ENCODE measurements at places on chromosomes 3 and 15.

DNA sequence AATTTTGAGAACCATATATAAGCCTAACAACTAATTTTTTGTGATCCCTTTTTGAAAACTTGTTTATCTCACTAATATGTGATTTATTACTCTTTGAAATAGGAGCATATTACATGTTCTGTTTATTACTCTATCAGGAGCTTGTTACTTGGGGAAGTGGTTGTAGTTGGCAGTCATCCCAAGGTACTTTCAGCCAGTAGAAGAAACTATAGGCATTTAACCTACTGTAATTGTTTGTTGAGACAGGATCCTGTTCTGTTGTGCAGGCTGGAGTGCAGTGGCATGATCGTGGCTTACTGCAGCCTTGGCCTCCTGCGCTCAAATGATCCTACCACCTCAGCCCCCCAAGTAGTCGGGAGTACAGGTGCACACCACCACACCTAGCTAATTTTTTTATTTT lies 195.6 kb downstream of the TCF12 start:
- DNase-seq = no peak

GRCh38 chr3:13261104-13261830 lies 158.9 kb downstream of the NUP210 start:
- DNase-seq = no peak

GRCh38 chr15:90394748-90395442 lies 6.9 kb downstream of the IQGAP1 start:
- no peak for DNase-seq

GRCh38 chr3:126816986-126817777 lies 113.1 kb downstream of the CHCHD6 start:
- DNase-seq = no peak

DNA sequence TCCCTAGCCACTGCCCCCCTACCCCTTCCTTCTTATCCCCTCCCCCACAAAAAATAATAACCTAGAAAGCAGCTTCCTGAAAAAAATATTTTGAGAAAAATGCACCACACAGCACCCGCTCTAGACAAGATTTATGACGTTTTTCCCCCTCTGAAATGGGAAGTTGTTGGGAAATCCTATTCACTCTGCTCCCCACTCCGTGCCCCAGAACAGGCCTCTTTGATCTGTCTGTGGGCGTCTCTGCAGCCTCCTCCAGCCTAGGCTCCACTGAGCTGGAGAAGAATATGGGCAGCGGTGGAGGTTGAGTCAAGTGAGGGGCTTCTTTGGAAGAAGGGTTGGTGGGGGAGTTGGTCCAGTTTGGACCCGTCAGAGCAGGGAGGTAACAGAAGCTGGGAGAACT lies 28.5 kb upstream of the POLG start:
- DNase-seq = no peak

- no peak for DNase-seq
Observed at GRCh38 chr3:79968418-79968817, 200.6 kb upstream of the ROBO1 start.

DNA sequence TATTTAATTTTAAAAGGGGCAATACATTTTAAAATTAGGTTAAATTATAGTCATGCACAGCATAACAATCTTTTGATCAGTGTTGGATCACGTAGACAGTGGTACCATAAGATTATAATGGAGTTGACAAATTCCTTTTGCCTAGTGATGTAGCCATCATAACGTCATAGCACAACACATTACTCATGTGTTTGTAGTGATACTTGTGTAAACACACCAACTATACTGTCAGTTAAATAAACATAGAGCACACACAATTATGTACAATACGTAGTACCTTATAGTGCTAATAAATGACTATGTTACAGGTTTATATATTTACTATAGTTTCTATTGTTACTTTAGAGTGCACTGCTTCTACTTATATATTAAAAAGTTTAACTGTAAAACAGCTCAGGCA lies 31.2 kb downstream of the FOXB1 start:
- no peak for DNase-seq

DNA sequence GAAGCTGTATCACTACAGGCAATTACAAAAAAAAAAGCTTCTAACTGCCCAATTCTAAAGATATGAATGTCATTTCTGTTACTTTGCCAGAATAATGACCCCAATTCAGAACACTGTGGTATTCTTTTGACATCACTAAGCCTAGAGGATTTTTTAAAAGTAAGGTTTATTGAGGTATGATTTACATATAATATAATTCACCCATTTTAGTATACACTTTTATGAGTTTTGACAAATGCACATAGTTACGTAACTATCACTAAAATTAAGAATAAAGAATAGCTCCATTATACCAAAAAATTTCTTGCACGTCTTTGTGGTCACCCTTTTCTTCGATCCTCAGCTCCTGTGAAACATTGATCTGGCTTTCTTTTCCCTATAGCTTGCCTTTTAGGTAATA lies 74.0 kb upstream of the PLSCR5 start:
- DNase-seq = no peak

- DNase-seq = no peak
Observed at GRCh38 chr3:64229903-64230302, 4.6 kb upstream of the PRICKLE2 start.

- no peak for DNase-seq
Observed at GRCh38 chr3:149243540-149243939, 21.9 kb upstream of the CP start.

DNA sequence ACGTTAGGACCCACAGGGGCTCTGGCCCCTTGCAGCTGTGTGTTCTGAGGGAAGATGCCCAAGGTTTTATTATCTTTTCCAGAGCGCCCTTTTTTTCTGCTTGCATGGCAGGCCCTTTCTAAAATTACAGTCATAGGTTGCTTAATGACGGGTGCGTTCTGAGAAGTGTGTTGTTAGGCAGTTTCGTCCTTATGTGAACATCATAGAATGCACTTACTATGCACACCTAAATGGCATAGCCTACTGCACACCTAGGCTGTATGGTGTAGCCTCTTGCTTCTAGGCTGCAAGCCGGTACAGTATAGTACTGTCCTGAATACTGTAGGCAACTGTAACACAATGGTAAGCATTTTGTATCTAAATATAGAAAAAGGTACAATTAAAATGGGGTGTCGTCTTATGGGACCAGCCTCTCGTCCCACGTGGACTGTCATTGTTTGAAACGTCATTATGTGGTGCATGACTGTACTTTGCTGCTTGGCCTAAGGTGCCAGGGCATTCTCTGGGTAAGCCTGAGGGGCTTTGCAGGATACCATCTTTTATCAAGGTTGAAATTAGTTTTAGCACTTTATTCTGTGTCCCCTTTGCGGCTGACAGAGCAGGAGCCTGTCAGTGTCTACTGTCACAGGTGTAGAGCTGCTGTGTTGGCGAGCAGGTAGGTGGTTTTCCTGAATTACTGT lies 10.9 kb downstream of the KLF13 start:
- no peak for DNase-seq

DNA sequence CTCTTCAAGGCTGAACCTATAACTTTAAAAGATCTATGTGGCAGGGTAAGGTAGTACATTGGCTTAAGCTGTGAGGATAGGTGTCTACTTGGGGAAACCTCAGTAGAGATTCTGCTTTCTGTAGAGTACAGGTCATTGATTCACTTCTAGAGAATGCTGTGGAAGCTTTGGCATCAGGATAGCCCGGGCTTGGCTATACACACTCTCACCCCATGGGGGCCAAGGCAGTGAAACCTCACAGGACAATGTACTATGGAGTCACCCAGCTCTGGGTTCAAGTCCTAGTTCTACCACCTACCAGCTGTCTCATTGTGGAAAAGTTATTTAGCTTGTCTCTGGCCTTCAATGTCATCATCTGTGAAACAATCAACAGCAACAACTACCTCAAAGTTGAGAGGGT lies 9.0 kb downstream of the MTFMT start:
- DNase-seq = no peak

- DNase-seq = no peak
Observed at GRCh38 chr15:58509556-58509955, 77.8 kb downstream of the LIPC start.

DNA sequence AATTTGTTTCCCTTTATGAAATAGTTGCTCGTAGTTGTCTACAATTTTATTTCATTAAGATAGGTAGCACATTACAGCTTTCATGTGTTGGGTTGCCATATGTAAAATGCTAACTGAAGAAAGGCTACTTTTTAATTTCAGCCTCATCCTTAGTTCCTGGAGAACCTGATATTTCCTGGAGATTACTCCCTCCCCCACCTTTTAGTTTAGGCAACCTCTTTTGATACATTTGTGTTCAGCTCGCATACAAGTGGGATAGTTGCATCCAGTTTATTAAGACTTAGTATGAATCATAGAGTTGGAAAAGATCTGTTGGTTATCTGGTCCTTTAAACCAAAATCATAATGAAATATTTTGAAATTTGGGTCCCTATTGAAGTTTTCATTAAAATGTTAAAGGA lies 6.0 kb downstream of the SETD5 start:
- no peak for DNase-seq

GRCh38 chr15:76123031-76123430 lies 63.2 kb downstream of the TMEM266 start:
- no peak for DNase-seq

GRCh38 chr15:88637841-88638625 lies 783 bp upstream of the ISG20 start:
- no peak for DNase-seq

DNA sequence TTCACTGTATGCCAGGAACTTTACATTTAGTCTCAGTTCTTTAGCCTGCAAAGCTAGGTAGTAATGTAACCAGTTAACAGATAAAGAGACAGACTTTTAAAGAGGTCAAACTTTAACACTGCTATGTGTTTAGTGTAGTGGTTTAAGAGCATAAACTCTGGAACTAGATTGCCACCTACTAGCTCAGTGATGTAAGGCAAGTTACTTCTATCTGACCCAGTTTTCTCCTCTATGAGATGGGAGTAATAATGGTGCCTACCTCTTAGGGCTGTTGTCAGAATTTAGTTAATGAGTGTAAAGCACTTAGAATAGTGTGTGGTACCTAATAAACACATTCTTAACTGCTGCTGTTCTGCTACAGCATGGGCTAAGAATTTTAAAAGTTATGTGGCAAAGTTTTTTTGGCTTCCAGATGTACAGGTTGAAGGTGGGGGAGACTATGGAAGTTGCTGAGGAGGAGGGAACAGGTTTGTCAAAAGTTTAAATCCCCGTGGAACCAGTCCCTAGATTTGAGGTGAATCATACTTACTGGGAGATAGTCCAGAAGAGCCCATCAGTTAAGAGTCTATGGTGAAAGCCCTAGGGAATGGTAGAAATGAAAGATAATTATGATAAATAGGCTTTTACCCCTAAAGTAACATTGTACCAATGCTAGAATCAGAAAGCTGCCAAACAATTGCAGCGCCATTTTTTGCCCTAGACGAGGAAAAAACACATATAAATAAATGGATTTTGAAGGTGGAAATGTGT lies 13.9 kb downstream of the TSC22D2 start:
- no peak for DNase-seq

- DNase-seq = no peak
Observed at GRCh38 chr3:132354916-132355702, 37.9 kb downstream of the ACP3 start.

GRCh38 chr3:73026111-73026759 lies 29.6 kb downstream of the PPP4R2 start:
- DNase-seq = no peak

DNA sequence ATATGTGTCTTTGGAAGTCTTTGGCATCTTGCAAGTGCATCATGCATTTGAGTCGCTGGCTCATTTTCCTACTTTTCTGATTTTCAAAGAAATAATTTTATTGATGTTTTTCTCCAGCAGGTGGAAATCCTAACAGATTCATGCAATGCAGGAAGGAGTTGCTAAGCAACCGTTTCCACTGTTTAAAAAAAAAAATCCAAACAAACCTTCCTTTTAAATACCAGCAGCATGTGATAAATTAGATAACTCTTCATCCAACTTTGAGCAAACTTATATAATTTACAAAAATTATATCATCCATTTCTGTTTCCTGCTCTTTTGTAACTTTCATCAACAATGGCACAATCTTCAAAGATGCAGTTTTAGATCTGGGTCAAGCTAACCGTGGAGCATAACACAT lies 364.1 kb downstream of the MFSD1 start:
- no peak for DNase-seq

- DNase-seq = no peak
Observed at GRCh38 chr15:68687136-68687735, 108.4 kb downstream of the CORO2B start.
